SJSA1 (cell line): ENCODE measurements at places on chromosomes 4 and X. TPM values are rescaled to one million over a fixed set of nuclear protein-coding genes. Genes with fewer than 3 reads are reported as not detected.
A peak's percentile ranks its signal among the peaks of the same experiment; 100 is the strongest.

- H3K27ac ChIP-seq: peak overlapping the region; percentile 89
- peak overlapping the region; percentile 30 for H3K4me3 ChIP-seq
These were observed 61.1 kb upstream of the ARSJ start for GRCh38 chr4:114040319-114041116.

GRCh38 chr4:174402470-174403176 is 118.9 kb downstream of the CEP44 start:
- peak; percentile 49 for DNase-seq
- H3K4me1 ChIP-seq: peaks cover 72% of the 10 kb centered on the region
- no peak overlapping the region for H3K4me3 ChIP-seq
- peak overlapping the region; percentile 39 for H3K27ac ChIP-seq
- no peaks in the 10 kb centered on the region for H3K27me3 ChIP-seq

DNA sequence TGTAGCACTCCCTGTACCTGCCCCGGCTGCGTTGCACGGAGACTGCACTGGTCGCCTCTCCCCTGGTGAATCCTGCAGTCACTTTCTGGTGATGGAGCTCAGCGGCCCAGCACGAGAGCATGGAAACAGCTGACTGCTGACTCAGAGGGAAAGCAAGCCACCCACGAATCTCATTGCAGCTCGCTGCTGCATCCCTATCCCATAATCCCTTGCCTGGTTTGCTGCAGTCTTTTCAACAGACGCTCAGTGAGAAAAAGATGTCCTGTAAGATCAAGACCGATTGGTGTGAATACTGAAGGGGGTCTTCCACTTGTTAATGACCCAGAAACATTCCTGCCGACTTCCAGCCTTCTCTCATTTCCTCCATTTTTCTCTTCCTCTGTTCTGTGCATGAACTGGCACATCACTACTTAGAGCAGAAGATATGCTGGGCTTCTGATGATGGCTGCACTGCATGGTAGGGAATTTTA is 52.9 kb downstream of the TRIM2 start:
- no peak overlapping the region for H3K27ac ChIP-seq
- peaks cover 18% of the 10 kb centered on the region for H3K4me1 ChIP-seq
- no peaks in the 10 kb centered on the region; the same call in 1 of the 2 replicates for H3K36me3 ChIP-seq

- H3K27me3 ChIP-seq: no peaks in the 10 kb centered on the region
- DNase-seq: no peak
- no peak overlapping the region for H3K27ac ChIP-seq
- H3K4me1 ChIP-seq: no peaks in the 10 kb centered on the region
These were observed 67.4 kb upstream of the HELT start for GRCh38 chr4:184950926-184951325.

GRCh38 chr4:44984083-44984482 is 257.7 kb upstream of the GNPDA2 start:
- H3K27me3 ChIP-seq: no peaks in the 10 kb centered on the region
- no peak for DNase-seq
- H3K4me1 ChIP-seq: no peaks in the 10 kb centered on the region
- H3K36me3 ChIP-seq: no peaks in the 10 kb centered on the region
- no peak overlapping the region for H3K4me3 ChIP-seq

- peaks cover 18% of the 10 kb centered on the region for H3K4me1 ChIP-seq
- no peak overlapping the region for H3K27ac ChIP-seq
- H3K27me3 ChIP-seq: no peaks in the 10 kb centered on the region
These were observed 128.2 kb upstream of the C1QTNF7 start for GRCh38 chr4:15299627-15300026.

- H3K4me3 ChIP-seq: no peak overlapping the region
- no peaks in the 10 kb centered on the region for H3K36me3 ChIP-seq
- no peak for DNase-seq
- H3K4me1 ChIP-seq: no peaks in the 10 kb centered on the region
- H3K27me3 ChIP-seq: no peaks in the 10 kb centered on the region
These were observed 9.8 kb upstream of the TIGD2 start for GRCh38 chr4:89101256-89102161.

GRCh38 chrX:151697522-151697921 is 2.3 kb downstream of the PRRG3 start:
- no peak overlapping the region for H3K27ac ChIP-seq
- H3K36me3 ChIP-seq: no peaks in the 10 kb centered on the region
- H3K4me3 ChIP-seq: no peak overlapping the region
- H3K27me3 ChIP-seq: no peaks in the 10 kb centered on the region
- no peak for DNase-seq

- no peaks in the 10 kb centered on the region for H3K4me1 ChIP-seq
- H3K4me3 ChIP-seq: no peak overlapping the region
- H3K27me3 ChIP-seq: no peaks in the 10 kb centered on the region
- no peak overlapping the region for H3K27ac ChIP-seq
These were observed 139.3 kb upstream of the FRMPD4 start for GRCh38 chrX:11998944-11999343.

DNA sequence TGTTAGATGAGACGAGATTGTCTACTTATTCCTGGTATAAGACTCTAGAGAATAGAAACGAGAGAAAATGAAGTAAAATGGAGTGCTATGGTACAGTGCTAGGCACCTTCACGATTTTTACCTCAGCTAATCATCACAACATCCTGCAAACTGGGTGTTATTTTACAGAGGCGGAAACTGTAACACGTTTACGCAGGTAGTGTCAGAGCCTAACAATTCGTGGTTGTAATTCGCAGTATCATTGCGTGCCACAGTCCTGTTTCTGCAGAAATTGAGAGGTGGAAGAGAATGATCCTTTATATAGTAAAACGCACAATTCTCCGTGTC is 383 bp upstream of the TBC1D19 start:
- no peaks in the 10 kb centered on the region for H3K36me3 ChIP-seq
- H3K27me3 ChIP-seq: no peaks in the 10 kb centered on the region
- no peak for DNase-seq
- H3K27ac ChIP-seq: peak overlapping the region; percentile 57

- DNase-seq: peak; percentile 66
- no peaks in the 10 kb centered on the region; the same call in 1 of the 2 replicates for H3K27me3 ChIP-seq
- no peak overlapping the region for H3K4me3 ChIP-seq
- H3K4me1 ChIP-seq: 0 out of 2 replicates have a peak, but pooled peaks cover 4% of the 10 kb centered on the region
- H3K27ac ChIP-seq: no peak overlapping the region
These were observed 131.2 kb upstream of the STX18 start for GRCh38 chr4:4673070-4673469.

DNA sequence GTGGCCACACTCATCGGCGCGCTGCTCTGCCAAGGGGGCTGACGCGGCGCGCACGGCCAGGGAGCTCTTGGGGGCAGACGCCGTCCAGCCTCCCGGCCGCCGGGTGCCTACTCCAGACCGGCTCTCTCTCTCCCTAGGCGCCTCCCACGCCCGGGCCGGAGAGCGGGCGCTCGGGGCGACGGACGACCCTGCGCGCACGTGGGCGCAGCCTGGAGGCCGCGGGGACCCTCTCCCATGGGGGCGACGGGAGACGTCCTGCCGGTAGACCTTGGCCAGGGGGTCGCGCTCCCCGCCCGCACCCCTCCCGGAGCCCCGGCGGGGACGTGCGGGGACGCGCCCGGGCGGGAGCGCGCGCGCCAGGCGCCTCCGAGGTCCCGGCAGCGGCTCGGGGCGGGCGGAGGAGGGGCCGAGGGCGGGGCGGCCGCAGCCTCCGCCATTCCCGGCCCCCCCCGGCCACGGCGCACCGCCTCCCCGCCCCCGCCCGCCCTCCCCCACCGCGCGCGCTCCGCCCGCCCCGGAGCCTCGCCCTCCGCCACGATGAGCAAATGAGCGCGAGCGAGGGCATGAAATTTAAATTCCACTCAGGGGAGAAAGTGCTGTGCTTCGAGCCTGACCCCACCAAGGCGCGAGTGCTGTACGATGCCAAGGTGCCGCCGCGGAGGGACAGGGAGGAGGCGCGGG is at the start of gene MSL3:
TSS of gene MSL3 (plus strand) at position 519 of the 681 bp plus-strand sequence. CDS start at position 546, 27 bp downstream.
- H3K36me3 ChIP-seq: peaks cover 17% of the 10 kb centered on the region
- no peaks in the 10 kb centered on the region for H3K27me3 ChIP-seq
- peak within 1 kb of the TSS; percentile 84 for H3K4me3 ChIP-seq
- H3K27ac ChIP-seq: peak within 1 kb of the TSS; percentile 91

DNA sequence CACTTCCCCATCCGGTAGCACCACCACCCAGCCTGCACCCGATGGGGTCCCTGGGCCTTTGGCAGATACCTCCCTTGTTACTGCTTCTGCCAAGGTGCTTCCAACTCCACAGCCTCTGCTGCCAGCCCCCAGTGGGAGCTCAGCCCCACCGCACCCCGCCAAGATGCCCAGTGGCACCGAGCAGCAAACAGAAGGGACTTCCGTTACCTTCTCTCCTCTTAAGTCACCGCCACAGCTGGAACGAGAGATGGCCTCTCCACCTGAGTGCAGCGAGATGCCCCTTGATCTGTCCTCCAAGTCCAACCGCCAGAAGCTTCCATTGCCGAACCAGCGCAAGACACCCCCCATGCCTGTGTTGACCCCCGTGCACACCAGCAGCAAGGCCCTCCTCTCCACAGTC is 31.9 kb downstream of the BCORL1 start:
- no peaks in the 10 kb centered on the region for H3K27me3 ChIP-seq
- H3K4me3 ChIP-seq: no peak overlapping the region
- no peak for DNase-seq

- no peak for DNase-seq
- H3K4me1 ChIP-seq: no peaks in the 10 kb centered on the region
- no peak overlapping the region for H3K4me3 ChIP-seq
- no peak overlapping the region for H3K27ac ChIP-seq
These were observed 983.6 kb downstream of the RPA4 start for GRCh38 chrX:97867266-97867665.

DNA sequence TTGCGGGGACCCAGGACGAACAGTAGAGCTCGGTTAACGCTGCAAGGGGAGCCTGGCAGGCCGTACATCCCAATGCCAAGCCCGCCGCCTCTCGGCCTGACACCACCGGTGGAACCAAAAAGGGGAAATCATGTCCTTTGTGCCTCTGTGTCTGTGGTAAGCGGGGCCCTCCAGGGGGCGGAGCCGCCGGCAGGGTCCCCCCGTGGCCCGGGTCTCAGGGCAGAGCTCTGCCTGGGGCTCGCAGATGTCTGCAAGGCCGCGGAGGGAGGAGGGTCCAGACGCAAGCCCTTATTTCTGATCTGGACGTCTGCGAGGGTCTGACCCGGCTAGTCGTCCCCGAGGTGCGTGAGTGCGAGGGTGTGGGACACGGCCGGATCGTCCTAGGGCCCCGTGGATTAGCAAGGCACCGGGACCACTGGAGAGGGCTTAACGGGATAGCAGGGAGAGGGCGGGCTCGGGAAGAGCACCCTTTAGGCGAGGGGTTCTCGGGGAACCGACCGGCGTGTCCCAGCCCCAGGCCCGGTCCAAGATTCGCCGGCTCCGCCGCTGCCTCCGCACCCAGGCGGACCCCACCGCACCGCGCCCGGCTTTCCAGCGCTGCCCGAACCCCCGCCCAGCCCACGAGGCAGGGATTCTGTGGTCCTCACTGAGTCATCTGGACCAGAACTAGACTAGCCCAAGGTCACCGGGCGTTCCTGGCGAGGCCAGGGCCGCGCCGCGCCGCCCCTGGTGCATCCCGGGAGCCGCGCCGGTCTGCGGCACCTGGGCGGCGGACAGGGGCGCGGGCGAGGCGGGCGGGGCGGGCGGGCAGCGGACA is 863 bp upstream of the FAM193A start:
- peaks cover 8% of the 10 kb centered on the region for H3K4me1 ChIP-seq
- DNase-seq: peak; percentile 36
- H3K27ac ChIP-seq: peak overlapping the region; percentile 64
- peak overlapping the region; percentile 62 for H3K4me3 ChIP-seq
- peaks cover 7% of the 10 kb centered on the region; the same call in 1 of the 2 replicates for H3K36me3 ChIP-seq
- no peaks in the 10 kb centered on the region for H3K27me3 ChIP-seq

DNA sequence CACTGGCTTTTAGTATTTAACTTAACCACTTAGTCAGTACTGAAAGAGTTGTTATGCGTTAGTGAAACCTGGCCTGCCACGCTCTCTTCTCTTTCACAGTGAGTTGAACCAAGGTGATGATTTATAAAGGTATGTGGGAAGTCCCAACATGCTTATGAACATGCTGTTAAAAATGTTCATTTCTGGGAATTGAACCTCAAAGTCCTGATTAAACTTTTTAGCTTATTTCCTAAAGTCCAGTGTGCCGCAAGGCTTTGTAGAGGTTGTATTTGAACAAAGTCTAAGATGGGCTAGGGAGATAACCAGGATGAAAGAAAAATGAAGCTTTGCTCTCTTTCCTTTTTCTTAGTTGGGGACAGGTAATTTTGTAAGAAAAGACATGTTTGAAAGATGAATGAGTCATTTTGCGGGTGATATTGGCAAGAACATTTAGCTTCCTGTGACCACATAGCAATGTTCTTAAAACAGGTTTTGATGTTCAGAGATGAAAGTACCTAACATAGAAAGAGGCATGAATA is 270.3 kb downstream of the DTHD1 start:
- no peak overlapping the region for H3K4me3 ChIP-seq
- DNase-seq: no peak
- H3K27ac ChIP-seq: no peak overlapping the region

DNA sequence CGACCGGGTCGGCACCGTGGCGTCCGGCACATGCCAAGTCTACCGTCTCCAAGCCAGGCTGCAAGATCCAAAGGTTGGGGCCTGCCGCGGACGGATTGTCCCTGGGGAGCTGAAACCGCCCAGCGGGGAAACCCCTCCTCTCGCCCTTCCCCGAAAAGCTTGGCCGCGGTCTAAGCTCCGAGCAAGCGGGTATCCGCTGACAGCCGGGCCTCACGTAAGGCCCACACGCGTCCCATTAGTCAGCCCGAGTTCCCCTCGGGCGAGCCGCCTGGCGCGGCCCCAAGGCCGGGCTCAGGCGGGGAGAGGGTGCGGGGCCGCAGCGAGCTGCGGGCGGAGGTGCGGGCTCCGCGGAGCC is 6.8 kb upstream of the BCOR start:
- H3K36me3 ChIP-seq: no peaks in the 10 kb centered on the region
- DNase-seq: peak; percentile 73
- H3K4me3 ChIP-seq: peak overlapping the region; percentile 53
- peak overlapping the region; percentile 72 for H3K27ac ChIP-seq
- peaks cover 44% of the 10 kb centered on the region for H3K4me1 ChIP-seq

Gene TENM3
- 42.6 and 90.5 TPM in 2 replicates for total RNA-seq

Gene SLITRK4
- not detected in 2 replicates for total RNA-seq

Gene PRDM8
- 5.2 and 8.5 TPM in 2 replicates for total RNA-seq

Gene NHS
- total RNA-seq: 1.3 and 2.6 TPM in 2 replicates

Gene GLOD5
- total RNA-seq: not detected in 2 replicates

Gene HSFX1
- total RNA-seq: 0.69 and 1.5 TPM in 2 replicates

Gene TCEAL9
- total RNA-seq: 171 and 277 TPM in 2 replicates

Gene PCSK1N
- 2.7 and 3.2 TPM in 2 replicates for total RNA-seq

Gene PDLIM3
- total RNA-seq: 87.3 and 157 TPM in 2 replicates
